Activated T-cell treated with anti-CD3 and anti-CD28 coated beads for 24 hours (primary cell): ENCODE measurements at places on chromosomes 7 and 10.

GRCh38 chr7:36430881-36431280 lies 41.2 kb downstream of the ANLN start:
- DNase-seq, result no peak

GRCh38 chr10:125846894-125847293 lies 23.5 kb downstream of the BCCIP start:
- DNase-seq, result no peak

DNA sequence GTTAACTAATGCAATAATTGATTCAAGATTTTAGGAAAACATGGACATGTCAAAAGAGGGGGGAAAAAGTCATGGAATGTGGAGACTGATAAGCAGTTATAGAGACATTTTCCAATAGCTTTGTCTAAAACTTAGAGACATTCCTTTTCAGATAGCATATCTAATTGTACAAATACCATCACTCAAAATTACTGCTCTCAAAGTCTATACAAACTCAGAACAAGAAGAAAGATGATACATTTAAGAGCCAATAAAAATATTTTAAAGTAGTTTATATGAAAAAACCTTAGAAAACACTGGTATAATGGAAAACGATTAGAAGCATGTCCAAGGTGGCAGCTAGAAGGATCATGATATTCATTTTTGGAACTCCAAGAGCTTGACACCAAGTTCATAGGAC lies 146.5 kb downstream of the DOCK4 start:
- no peak for DNase-seq

DNA sequence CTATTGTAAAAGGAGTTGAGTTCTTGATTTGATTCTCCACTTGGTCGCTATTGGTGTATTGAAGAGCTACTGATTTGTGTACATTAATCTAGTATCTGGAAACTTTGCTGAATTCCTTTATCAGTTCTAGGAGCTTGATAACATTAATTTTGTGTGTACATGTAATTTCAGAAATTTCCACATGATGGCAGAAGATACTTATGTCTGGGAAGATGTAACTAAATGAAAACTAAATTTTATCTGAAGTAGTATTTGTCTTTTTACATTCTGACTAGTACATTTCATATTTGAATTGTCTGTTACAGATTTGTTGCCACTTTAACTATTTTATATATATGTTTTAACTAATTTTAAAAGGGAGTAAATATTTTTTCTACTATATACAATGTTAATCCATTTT lies 27.6 kb downstream of the SDHAF3 start:
- DNase-seq, result no peak

- peak; percentile 60 for DNase-seq
Measured at GRCh38 chr7:37342688-37343471, 105.8 kb downstream of the ELMO1 start.
